Hematopoietic multipotent progenitor cell treated with erythropoietin and hydrocortisone succinate and interleukin-3 and kit ligand, for 17 days (in vitro differentiated cells): ENCODE measurements at places on chromosomes 11 and 22.

DNA sequence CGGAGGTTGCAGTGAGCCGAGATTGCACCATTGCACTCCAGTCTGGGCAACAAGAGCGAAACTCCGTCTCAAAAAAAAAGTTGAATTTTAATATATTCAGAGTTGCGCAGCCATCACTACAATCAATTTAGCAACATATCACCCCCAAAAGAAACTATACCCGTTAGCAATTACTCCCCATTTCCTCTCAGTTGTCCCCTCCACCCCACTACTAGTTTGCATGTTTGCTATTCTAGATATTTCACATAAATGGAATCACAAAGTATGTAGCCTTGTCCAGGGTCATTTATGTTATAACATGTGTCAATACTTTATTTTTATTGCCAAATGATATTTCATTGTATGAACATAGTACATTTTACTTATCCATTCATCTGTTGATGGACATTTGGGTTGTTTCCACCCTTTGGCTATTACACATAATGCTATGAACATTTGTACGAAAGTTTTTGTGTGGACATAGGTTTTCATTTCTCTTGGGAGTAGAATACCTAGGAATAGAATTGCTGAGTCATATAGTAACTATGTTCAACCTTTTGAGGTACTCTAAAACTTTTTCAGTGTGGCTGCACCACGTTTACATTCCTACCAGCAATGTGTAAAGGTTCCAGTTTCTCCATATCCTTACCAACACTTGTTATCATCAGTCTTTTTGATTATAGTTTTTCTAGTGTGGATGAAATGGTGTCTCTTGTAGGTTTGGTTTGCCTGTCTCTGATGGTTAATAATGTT lies 2.2 kb downstream of the ZNF143 start:
- peak; percentile 47 for DNase-seq

- DNase-seq = no peak
These were observed 28.2 kb upstream of the TPBGL start for GRCh38 chr11:75212411-75212810.

DNA sequence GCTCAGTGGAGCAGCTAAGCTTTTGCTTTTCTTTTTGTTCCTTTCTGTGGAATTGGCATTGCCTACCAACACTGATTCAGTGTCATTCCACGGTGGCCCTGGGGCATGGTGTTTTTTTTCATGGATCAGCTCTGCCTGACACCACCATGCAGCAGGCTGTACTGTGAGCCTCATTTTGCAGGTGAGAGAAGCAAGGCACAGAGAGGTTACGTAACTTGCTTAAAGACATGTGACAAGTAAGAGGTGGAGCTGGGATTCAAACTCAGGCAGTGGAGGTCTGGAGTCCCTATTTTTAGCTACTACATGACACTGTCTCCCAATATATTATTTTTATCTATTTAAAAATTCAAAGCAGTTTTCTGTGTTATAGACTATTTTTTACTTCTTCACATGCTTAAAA lies 44.4 kb downstream of the APOL3 start:
- no peak for DNase-seq

DNA sequence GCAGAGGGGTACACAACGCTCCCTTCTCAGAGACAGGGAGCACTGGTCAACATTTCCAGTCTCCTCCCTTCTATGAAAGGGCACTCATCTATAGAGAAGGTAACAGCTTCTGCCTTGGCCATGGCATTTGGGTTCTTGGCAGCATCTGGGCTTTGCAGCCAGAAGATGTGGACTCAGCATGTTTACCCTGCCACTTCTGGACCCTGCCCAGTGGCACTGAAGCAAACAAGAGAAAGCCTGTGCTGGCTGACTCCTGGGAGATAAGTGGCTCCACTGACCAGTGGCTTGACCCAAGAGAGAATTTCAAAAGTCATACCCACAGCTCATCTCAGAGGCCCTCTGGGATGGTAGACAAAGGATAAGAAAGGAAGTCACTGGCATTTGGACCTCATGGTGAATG lies 8.0 kb downstream of the CSNK2A3 start:
- DNase-seq = no peak

GRCh38 chr11:74333193-74333592 lies 21.8 kb upstream of the P4HA3 start:
- no peak for DNase-seq

GRCh38 chr22:17303840-17304779 lies 65.2 kb upstream of the CECR2 start:
- no peak for DNase-seq

DNA sequence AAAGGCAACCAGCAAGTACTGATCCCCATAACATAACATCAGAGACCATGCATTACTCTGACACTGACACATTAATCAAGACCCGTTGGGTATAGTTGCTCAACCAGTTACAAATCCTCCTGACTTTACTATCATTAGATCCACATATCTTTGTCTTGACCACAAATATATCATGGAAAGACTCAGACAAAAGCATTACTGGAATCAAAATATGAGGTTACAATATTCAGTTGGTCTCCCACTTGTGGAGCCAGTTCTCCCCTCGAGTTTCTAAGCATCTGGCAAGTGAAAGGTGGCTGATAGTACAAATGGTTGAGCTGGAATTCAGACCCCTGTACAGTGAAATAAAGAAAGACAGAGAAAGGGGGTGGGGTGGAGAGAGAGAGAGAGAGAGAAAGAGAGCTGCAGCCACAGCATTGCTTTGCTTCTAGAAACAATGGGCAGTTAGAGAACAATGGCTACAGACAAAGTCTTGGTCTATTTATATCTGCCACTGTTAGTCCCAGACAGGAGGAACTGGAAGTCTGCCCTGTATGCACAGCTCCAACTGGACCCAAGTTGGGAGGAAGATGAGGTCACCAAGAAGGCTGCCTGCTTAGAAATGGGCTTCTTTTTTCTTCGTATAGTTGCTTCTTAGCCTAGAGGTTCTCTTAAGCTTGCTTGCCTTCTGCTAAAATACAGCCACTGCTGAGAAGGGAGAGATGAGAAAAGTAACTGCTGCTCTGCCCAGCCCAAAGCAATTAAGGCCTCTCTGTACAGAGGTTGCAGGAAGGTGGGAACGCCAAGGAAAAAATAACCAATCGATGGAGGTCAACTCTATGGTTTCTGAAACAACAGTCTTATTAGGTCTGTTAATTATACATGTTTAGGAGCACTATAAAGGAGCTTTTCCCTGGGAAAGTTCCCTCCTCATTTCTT lies 85.5 kb downstream of the ETS1 start:
- DNase-seq = no peak

- no peak for DNase-seq
These were observed 1.8 kb downstream of the MTMR2 start for GRCh38 chr11:95922099-95922498.

GRCh38 chr11:70230151-70230839 lies 27.2 kb downstream of the FADD start:
- DNase-seq = no peak

GRCh38 chr22:46969491-46969890 lies 207.0 kb downstream of the TBC1D22A start:
- no peak for DNase-seq

DNA sequence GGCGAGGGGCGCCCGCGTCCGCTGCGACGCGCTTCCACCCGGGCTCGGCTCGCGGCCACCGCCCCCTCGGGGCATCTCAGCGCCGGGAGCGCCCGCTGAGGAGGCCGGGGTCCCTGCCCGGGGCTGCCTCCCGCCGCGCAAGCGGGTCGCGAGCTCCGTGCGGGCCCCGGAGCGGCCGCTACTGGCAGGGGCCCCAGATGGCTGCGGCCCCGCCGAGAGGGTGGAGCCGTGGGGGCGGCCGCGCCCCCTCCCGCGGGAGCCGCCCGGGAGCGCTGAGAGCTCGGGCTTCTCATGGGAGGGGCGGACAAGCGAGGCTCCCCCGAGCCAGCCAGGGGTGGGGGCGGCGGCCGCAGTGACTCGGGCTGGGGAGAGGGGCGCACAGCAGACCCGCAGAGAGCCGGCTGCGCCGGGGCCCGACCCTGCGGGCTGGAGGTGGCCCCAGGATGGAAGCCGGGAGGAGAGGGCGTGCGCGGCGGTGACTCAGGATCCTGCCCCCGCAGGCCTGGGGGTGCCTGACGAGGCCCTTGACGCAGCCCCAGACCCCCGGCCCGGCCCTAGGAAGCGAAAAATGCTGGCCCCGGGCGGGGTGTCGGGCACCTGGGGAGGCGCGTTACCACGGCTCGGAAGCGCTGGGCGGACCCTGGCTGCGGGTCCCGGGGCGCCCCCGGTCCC lies 603 bp upstream of the ZFTA start:
- no peak for DNase-seq

DNA sequence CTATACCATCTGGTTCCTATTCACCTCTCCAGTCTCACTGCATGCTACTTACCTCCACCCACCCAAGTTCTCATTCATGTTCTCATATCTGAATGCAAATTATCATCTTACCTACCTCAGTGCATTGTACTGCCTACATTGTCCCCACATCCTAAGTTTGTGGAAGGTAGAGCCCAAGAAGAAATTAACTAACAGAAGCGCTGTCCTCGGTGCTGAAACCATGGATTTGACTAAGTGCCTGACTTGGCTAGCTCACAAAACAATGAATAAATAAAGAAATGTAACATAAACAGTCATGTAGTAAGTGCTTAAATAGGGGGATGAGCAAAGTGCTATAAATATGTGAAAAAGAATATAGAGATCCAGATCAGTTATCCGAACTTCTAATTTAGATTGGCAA lies 63.2 kb downstream of the GRIA4 start:
- DNase-seq = no peak

- no peak for DNase-seq
These were observed 654.2 kb downstream of the NELL1 start for GRCh38 chr11:21323617-21324016.

- DNase-seq = no peak
These were observed 40.7 kb upstream of the RTL6 start for GRCh38 chr22:44538518-44539315.

GRCh38 chr11:108891143-108891542 lies 226.3 kb downstream of the DDX10 start:
- no peak for DNase-seq

DNA sequence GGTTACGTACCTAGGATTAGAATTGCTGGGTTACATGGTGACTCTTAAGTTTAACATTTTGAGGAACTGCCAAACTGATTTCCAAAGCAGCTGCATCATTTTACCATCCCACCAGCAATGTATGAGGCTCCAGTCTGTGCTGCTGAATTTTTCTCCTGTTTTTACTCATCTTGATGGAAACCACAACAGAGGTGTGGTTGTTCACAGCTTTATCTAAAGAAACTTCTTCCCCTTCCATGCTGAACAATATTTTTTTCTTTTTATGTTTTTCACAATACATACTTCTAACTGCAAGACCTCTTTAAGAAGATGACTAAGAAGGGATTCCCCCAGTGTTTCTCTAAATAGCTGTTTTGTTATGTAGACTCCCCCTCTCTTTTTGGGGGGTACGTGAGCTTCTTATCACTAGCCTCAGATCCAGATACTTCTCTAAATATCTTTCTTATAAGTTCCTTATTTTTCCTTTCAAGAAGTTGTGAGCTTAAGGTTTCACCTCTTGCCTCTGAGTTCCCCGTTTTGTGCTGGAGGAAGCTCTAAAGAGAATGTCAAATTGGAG lies 24.0 kb downstream of the TCP11L1 start:
- DNase-seq = no peak

- no peak for DNase-seq
These were observed 65.8 kb downstream of the ST3GAL4 start for GRCh38 chr11:126421271-126421671.

DNA sequence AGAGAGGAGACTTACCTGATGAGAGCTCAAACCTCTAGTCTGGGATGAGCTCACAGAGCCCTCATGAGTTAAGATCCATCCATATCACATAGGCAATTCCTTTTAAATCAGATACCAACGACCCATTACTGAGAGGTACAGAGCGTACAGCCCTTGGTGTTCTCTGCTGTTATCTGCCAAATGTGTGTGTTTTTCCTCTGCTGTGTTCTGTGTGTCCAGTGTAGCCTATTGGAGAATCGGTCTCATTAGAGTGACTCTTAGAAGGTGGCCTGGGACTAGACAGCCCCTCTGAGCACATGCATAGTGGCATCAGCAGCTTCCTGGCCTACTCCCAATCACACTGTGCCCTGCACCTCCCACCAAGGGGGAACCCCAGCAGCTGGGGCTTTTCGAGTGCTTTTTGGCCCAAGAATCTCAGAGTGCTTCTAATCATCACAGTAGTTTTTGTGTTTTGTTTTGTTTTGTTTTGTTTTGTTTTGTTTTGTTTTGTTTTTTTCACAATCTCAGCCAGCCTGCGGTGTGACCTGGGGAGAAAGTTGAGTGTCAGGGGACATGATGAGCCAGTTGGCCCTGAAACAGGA lies 25.4 kb downstream of the TP53AIP1 start:
- DNase-seq = no peak

DNA sequence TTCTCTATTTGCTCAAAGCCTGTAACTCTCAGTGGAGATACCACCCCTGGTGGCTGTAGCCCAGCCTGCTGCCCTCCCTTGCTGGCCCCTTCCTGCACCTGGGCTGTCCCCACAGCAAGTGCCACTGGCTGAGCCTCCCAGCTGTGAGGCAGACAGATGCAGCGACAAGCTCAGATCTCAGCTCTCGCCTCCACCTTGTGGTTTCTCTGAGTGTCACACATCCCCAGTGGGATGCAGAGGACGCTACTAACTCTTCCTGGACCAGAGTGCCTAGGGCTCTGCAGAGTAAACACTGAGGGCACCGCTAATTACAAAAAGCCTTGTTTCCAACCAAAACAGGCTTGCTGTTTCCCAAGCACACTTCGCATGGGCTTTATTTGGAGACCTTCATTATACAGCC lies 8.9 kb downstream of the YPEL1 start:
- no peak for DNase-seq

GRCh38 chr11:46018651-46019050 lies 96.2 kb downstream of the LARGE2 start:
- no peak for DNase-seq

GRCh38 chr11:76234416-76235232 lies 28.3 kb upstream of the WNT11 start:
- peak; percentile 85 for DNase-seq

- no peak for DNase-seq
These were observed 58.5 kb downstream of the GAB4 start for GRCh38 chr22:16949561-16949960.

- no peak for DNase-seq
These were observed 42.1 kb upstream of the MMP7 start for GRCh38 chr11:102572554-102573220.

- DNase-seq = no peak
These were observed 1044.3 kb upstream of the RAG2 start for GRCh38 chr11:37642296-37642695.

GRCh38 chr11:2477254-2477653 lies 32.4 kb downstream of the KCNQ1 start:
- no peak for DNase-seq

DNA sequence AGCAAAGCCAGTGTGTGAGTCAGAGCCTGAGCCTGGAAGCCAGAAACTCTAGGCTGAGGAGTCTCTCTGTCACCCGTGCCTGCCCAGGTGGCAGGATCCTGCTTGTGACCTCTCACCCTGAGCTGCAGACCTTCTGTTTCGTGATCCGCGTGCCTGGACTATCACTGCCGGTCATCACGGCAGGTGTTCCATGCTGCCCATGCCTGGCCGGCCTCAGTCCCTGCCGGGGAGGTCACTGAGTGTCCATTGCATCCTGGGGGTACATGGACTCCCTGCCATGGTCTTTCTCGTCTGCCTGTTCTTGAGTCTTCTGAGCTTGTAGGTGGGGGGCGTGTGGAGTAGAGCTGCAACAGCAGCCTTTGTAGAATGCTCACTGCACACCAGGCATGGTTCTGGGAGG lies 1032.4 kb downstream of the TBC1D22A start:
- no peak for DNase-seq
